Stimulated activated CD4-positive, alpha-beta T cell treated with anti-CD3 and anti-CD28 coated beads, Interleukin-12 subunit alpha, Interleukin-12 subunit beta, amount 100 ng/mL, for 4 hours (primary cell): ENCODE measurements at places on chromosomes 1 and 21.

GRCh38 chr1:79629414-79629813, 622.9 kb upstream of the ADGRL4 start:
- DNase-seq: no peak

DNA sequence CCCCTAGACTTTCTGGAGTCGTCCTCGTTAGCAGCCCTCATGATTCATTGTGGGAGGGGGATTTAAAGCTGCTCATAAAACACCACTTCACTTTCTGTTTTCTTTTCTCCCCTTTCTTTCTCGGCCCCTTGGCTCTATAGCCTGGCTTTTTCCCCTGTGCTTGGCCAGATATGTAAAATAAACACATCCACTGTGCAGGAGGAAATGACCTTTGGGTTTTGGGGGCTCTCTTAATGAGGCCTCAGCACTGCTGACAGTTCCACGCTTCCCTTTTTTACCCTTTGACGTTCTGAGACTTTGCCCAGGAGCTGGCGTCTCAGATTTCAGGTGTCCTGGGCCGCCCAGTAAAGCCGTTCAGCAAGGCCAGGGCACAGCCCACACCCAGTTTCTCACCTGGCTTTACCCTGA, 65.7 kb downstream of the RUNX3 start:
- no peak for DNase-seq

DNA sequence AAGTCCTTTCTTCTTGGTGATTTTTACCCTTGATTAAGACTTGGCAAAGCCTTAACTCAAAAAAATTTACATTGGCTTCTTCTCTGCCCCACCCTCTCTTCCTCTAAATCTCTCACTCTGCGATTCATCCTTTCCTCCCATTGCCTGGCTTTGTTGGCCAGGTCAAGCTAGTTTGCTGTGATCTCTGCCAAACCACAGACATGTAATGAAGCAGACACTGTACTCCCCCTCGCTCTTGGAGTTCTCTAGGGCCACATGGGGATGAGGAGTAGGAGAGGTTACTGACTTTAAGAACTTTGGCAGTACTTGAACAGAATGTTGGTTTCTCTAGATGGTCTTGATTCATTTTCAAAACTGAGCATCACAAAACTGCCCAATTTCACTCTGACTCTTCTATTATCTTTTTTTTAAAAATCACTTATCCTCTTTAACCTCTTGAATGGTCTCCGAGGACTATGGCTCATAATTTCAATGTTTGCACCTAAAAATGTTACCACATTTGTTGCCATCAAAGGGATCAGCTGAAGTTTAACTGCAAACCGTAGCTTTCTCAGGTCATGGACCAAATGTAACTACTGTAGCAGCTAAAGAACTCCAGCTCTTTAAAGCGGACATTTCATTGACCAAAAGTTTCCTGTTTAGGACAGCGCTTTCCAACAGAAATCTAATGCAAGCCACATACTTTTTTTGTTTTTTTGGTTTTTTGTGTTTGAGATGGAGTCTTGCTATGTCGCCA, 62.7 kb upstream of the IPO9 start:
- no peak for DNase-seq

- DNase-seq: peak; percentile 26
These were observed 98.9 kb downstream of the DHRS3 start for GRCh38 chr1:12518931-12519692.

GRCh38 chr1:47184090-47184821, 5.6 kb downstream of the PDZK1IP1 start:
- no peak for DNase-seq

DNA sequence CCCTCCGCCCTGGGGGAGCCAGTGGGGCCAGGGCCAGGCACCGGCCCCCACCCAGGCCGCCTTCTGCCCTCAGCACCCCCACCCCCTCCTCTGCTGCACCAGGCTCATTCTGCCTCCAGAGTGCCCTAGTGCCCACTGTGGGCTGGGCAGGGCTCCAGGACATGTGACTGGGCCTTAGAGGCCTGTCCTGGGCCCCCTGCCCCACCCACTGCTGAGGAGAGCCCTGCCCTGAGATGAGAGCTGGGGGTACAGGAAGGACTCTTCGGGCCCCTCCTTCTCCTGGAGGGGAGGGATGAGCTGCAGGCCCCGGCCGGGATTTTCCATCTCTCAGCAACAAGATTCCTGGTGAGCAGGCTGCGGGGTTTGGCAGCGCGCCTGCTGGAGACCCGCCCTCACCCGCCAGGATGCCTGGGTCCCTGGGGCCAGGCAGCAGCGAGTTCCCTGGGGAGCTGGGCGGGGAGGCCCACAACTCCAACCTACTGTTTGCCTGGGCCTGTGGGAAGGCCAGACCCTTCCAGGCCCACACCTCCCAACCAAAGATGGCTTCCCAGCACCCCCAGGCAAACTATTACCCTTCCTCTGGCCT, 14.0 kb downstream of the AHDC1 start:
- no peak for DNase-seq

GRCh38 chr21:37828991-37829390, 87.3 kb downstream of the KCNJ6 start:
- DNase-seq: no peak

DNA sequence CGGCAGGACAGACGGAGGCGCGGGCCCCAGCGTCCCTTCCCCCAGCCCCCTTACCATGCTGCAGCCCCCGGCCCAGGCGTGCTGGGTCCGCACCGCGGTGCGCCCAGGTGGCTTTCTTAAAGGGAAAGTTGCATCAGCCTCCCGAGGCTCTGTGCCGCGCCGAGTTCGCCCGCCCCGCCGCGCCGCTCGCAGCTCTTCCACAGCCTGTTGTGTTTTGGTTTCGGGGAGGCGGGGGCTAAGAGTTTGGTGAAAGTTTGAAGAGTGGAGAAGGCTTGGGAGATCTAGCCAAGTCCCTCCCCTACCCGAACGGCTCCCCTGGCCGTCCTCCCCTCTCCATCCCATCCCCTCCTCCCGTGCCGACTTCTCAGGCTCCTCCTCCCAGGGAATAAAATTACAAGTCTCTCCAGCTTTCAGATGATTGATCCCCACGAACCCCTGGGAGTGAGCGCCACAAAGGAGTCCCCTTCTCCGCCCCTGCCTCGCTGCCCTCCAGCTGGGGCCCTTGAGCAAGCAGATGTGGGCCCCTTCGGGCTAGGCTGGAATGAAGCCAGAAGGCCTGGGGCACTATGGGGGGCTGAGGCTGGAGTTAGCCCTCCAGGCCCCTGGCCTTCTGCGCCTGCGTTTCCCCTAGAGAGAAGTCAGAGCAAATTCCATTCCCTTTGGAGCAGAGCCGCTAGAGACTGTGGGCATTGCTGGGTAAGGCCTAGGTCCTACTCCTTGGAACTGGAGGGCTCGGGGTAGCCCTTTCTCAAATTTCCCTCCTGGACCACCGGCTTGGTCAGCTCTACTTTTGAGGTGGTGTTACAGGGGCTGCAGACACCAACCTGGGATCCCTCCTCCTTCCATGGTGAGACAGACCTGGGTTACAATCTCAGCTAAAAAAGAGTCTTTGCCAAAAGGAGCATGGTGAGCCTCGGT, at the start of gene SLC6A9:
SLC6A9 (minus strand) TSS at position 211 of the 918 bp plus-strand sequence. CDS start 7,185 bp downstream, outside the sequence.
- DNase-seq: peak; percentile 54

GRCh38 chr1:230823931-230824381, 44.4 kb downstream of the C1orf198 start:
- no peak for DNase-seq

- DNase-seq: no peak
These were observed 43.5 kb upstream of the ATF3 start for GRCh38 chr1:212565079-212565478.

DNA sequence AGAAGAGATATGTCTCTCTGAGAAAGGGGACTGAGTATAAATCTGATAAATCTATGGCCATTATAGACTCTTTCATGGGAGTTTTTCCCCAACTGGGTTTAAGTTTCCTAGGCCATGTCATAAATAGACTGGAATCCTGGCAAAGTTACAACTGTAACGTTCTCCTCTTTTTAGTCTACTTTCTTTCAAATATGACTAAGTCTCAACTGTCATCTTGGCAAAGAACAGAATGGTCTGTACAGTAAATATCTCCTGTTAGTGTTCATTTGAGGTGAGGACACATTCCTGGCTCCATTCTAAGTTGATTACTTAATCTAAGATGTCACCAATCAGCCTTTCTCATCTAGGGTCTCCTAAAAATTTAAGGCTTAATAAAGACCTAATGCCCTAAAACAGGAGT, 300.5 kb downstream of the BRINP2 start:
- DNase-seq: no peak

- no peak for DNase-seq
These were observed 57.2 kb downstream of the CENPF start for GRCh38 chr1:214660190-214660589.

DNA sequence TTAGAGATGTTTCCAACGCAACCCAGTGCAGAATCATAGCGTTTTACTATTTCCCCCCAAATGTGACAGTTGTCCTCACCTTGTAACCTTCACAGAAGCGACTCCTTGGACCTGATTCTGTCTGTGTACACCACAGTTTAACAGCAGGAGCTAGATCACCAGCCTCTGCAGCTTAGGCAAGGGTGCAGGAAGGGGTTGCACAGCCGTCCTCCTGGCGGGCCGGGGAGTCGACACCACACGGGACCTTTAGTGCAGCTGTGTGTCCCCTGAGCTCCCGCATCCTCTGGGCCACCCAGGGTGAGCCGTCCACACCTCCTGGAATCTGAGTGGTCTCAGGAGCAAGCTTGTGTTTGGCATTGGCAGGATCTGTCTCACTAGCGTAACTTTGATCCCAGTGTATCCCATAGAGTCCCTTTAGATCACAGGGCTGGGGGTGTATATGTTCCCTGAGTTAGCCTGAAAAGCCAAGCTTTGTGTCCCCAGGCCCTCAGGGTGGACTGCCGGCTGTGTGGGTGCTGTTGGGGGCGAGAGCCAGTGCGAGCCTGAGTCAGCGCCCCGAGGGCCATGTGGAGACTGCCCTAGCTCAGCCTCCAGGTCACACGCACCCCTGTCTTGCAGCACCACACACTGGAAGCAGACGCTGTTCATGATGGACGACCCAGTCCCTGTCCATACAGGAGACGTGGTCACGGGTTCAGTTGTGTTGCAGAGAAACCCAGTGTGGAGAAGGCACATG, 27.5 kb downstream of the PRMT2 start:
- DNase-seq: no peak

GRCh38 chr1:86447198-86447790, 21.4 kb upstream of the CLCA1 start:
- no peak for DNase-seq

GRCh38 chr1:201265756-201266155, 17.6 kb upstream of the PKP1 start:
- DNase-seq: no peak

- no peak for DNase-seq
These were observed 208.6 kb downstream of the LHX8 start for GRCh38 chr1:75342786-75343185.
